ENCODE measurements at places on chromosomes 4 and X. TPM values are rescaled to one million over a fixed set of nuclear protein-coding genes. Genes with fewer than 3 reads are reported as not detected.

- DNase-seq, result no peak
- H3K4me1 ChIP-seq, result no peaks in the 10 kb centered on the region
- no peak overlapping the region for H3K27ac ChIP-seq
- H3K4me3 ChIP-seq, result no peak overlapping the region
- H3K36me3 ChIP-seq, result no peaks in the 10 kb centered on the region
Observed at GRCh38 chr4:122775039-122775438, 42.5 kb downstream of the BBS12 start.

The TMEM150C gene
- not detected for total RNA-seq

The RGN gene
- total RNA-seq, result not detected

The PNCK gene
- 1.0 TPM for total RNA-seq

DNA sequence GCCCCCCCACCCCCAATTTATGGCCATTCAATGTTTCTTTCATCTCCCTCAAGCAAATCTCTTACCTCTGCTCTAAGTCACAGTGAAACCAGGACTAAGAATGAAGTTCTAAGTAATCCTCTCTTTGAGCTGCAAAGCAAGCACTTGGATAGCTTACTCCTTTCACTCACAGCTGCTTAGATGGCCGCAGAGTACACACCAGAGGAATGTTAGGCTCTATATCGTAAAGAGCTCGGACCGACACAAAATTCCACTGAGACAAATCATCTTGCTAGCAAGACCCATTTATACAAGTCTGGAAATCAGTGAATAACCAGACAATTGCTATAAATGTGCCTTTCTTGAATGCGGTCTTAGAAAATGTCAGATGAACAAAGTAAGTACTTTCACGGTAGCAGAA is 135.0 kb downstream of the IDS start:
- H3K27me3 ChIP-seq, result peaks cover 13% of the 10 kb centered on the region
- no peaks in the 10 kb centered on the region for H3K4me1 ChIP-seq
- H3K4me3 ChIP-seq, result no peak overlapping the region
- DNase-seq, result no peak
- H3K36me3 ChIP-seq, result no peaks in the 10 kb centered on the region
- H3K27ac ChIP-seq, result no peak overlapping the region

DNA sequence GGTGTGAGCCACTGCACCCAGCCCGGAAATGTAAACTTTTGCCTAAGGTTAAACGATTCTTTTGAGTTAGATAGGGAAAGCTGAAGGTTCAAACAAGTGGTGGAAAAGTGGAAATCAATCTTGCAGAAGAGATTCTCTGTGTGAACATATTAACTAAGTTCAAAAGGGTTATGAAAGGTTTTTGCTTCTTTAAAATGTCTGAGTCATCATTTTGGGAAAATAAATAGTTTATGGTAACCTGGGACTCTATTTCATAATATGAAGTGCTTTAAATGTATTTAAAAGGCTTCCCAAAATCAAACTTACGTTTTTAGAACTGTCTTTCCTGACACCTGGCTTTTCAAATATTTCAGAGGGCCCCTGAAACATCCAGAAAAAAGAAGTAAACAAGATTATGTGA is 73.6 kb upstream of the MID1IP1 start:
- no peaks in the 10 kb centered on the region for H3K36me3 ChIP-seq
- no peak overlapping the region for H3K27ac ChIP-seq
- DNase-seq, result no peak
- no peaks in the 10 kb centered on the region for H3K4me1 ChIP-seq
- no peak overlapping the region for H3K4me3 ChIP-seq

The HSFX3 gene
- total RNA-seq, result not detected

The CXorf65 gene
- 10.4 TPM for total RNA-seq

- H3K4me1 ChIP-seq, result peaks cover 33% of the 10 kb centered on the region
- DNase-seq, result no peak
- H3K36me3 ChIP-seq, result peaks cover 46% of the 10 kb centered on the region
Observed at GRCh38 chrX:12977761-12978204, 2.9 kb downstream of the TMSB4X start.

The CENPVL3 gene
- total RNA-seq, result 0.72 TPM

The STATH gene
- not detected for total RNA-seq

The SPANXN3 gene
- not detected for total RNA-seq

- no peaks in the 10 kb centered on the region for H3K27me3 ChIP-seq
- no peak for DNase-seq
- H3K27ac ChIP-seq, result no peak overlapping the region
- no peaks in the 10 kb centered on the region for H3K4me1 ChIP-seq
- H3K36me3 ChIP-seq, result no peaks in the 10 kb centered on the region
Observed at GRCh38 chrX:142095651-142096245, 109.3 kb downstream of the MAGEC2 start.

- no peaks in the 10 kb centered on the region for H3K27me3 ChIP-seq
- H3K27ac ChIP-seq, result no peak overlapping the region
- H3K36me3 ChIP-seq, result no peaks in the 10 kb centered on the region
- H3K4me1 ChIP-seq, result no peaks in the 10 kb centered on the region
- DNase-seq, result no peak
Observed at GRCh38 chr4:114922592-114922933, 190.9 kb downstream of the NDST4 start.

The SAGE1 gene
- total RNA-seq, result not detected

The FGA gene
- not detected for total RNA-seq

DNA sequence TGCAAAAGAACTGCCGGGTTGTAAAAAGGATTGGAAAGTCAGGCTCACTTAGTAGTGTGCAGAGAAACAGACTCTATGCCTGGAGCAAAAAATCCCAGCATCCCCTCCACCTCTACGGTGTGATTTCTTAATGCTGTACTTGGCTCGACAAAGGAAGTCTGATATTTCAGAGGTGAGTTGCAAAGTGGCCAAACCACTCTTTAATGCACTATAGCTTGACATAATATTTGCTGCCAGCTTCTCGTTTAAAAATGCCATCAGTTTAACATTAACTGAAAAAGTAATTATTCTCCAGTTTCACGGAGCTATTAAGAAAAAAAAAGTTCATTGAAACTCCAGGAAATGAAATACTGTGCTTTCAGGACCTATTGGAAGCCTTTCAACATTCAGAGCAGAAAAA is 448.3 kb upstream of the ZFP42 start:
- no peak overlapping the region for H3K4me3 ChIP-seq
- H3K4me1 ChIP-seq, result no peaks in the 10 kb centered on the region
- no peak overlapping the region for H3K27ac ChIP-seq
- no peak for DNase-seq
- H3K36me3 ChIP-seq, result no peaks in the 10 kb centered on the region

DNA sequence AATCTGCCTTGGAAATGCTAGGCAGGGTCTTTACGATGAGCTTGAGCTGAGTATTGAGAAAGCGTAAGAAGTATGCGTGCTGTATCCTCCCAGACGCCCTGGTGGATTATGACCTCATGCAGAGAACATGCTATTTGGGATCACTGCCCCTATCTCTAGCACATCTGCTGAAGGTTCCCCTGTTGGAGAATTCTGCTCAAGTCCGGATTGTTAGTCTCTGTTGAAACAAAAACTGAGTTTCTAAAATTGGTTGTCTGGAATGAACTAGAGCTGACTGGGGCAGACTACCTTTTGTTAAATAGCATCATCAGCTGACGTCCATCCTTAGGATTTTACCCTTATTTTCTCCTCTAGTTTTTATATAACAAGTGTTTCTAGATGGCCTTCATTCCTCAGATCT is 7.5 kb downstream of the FHDC1 start:
- H3K36me3 ChIP-seq, result no peaks in the 10 kb centered on the region
- no peak for DNase-seq
- H3K27ac ChIP-seq, result no peak overlapping the region
- no peaks in the 10 kb centered on the region for H3K4me1 ChIP-seq

DNA sequence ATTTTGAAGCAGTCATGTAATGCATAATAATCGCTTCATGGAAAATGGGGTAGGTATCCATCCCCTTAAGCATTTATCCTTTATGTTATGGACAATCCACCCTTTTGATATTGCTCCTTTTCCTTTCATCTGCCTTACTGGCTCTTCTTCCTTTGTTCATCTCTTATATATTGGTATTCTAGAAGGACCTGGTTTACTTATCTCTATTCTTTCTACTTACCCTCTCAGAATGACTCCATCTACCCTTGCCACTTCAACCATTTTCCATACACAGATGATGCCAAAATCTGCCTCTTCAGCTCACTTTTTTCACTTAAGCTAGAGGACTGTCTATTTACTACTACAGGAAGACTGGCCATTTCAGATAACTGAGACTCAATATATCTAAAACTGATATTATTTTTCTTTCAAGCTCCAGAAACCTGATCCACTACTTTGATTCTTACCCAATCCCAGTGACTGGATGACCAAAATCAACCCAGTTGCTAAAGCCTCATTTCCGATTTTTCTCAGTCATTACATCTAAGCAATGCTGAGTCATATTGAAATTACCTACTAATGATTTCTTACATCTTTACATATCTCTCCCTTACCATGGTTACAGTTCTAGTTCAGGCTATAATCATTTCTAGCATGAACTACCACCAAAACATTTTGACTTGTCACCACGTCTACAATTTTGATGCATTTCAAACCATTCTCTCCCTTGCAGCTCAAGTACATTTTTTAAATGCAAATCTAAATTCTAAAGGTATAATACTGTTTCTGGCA is 93.7 kb downstream of the FAAH2 start:
- H3K36me3 ChIP-seq, result peaks cover 29% of the 10 kb centered on the region
- H3K4me1 ChIP-seq, result no peaks in the 10 kb centered on the region
- no peak for DNase-seq
- H3K27ac ChIP-seq, result no peak overlapping the region
- H3K27me3 ChIP-seq, result no peaks in the 10 kb centered on the region

The SLAIN2 gene
- 62.0 TPM for total RNA-seq

The KCND1 gene
- 1.3 TPM for total RNA-seq

DNA sequence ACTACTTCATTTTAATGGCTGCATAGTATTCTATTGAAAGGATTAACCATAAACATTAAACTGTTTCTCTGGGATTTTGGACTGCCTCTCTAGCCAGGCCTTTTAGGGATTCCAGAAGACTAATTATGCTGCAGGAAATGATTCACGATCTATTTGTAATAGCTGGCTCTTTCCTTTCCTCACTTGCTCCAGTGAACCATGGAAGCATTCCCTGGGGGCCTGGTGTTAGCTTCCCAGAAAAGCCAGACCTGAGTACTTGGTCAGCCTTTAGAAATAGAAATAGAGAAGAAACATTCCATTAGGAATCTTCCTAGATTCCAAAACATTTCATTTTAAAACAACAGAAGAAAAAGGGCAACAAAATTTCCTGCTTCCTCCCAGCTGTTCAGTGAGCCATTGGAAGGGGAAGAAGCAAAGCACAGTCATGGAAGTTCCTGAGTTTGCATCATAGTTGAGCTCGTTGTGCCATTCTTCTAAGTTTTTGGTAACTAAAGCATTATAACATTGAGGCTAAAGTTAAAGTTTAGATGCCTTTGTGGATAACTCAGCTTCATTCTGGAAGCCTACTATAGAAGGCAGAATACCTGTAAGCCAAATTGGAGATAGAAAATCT is 83.5 kb downstream of the NPNT start:
- H3K4me1 ChIP-seq, result no peaks in the 10 kb centered on the region
- no peak for DNase-seq
- no peaks in the 10 kb centered on the region for H3K27me3 ChIP-seq

The KCNIP4 gene
- total RNA-seq, result not detected

The STS gene
- 1.2 TPM for total RNA-seq

DNA sequence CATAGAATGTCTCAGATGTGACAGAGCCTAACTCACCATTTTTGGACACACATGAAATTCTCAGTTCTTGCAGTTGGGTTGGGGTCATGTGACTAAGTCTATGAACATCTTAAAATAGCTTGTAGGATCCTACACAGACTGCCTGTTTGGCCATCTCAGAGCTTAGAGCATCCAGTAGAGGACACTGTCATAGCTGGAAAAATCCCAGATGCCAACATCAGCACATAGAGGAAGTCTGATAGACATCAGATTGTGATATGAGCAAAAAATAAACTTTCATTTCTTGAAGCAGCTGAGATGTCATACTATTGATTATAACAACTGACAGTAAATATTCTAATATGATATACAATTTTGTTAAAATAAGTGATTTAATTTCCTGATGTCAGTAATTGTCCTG is 207.1 kb downstream of the TRAM1L1 start:
- no peaks in the 10 kb centered on the region for H3K36me3 ChIP-seq
- H3K27ac ChIP-seq, result no peak overlapping the region
- no peak for DNase-seq
- H3K4me1 ChIP-seq, result no peaks in the 10 kb centered on the region

The CLDN22 gene
- not detected for total RNA-seq

DNA sequence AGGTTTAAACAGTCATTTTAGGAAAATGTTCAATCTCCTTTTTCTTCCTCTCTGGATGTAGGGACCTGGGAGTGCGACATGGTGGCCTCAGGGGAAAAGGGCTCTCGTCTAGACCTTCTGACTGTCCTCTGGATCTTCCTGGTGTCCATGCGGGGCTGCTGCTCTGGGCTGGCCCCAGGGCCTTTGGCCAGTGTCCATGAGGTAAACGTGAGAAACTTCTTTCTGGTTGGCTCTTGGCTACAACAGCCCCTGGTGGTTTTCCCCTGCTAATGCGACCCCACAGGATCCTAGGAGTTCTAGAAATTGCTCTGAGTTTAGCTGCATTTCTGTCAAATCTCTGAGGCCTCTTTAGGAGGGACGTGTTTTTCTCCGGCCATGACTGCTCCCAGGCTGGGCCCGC is 85.7 kb downstream of the MFAP3L start:
- no peak overlapping the region for H3K27ac ChIP-seq
- DNase-seq, result no peak
- no peaks in the 10 kb centered on the region for H3K4me1 ChIP-seq
- H3K27me3 ChIP-seq, result peaks cover 3% of the 10 kb centered on the region

GRCh38 chrX:19545651-19546050 is 30.3 kb upstream of the MAP3K15 start:
- no peak for DNase-seq
- no peak overlapping the region for H3K27ac ChIP-seq

DNA sequence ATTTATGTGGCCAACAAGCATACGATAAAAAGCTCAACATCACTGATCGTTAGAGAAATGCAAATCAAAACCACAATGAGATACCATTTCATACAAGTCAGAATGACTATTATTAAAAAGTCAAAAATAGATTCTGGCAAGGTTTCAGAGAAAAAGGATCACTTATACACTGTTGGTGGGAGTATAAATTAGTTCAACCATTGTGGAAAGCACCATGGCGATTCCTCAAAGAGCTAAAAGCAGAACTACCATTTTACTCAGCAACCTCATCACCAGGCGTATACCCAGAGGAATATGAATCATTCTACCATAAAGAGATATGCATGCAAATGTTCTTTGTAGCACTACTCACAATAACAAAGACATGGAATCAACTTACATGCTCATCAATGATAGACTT is 478.7 kb upstream of the GALNTL6 start:
- no peaks in the 10 kb centered on the region for H3K4me1 ChIP-seq
- H3K27me3 ChIP-seq, result no peaks in the 10 kb centered on the region
- no peak overlapping the region for H3K4me3 ChIP-seq
- no peak for DNase-seq
- H3K27ac ChIP-seq, result no peak overlapping the region

GRCh38 chr4:70518716-70519115 is 347 bp downstream of the AMTN start:
- no peak overlapping the region for H3K27ac ChIP-seq
- H3K27me3 ChIP-seq, result peaks cover 5% of the 10 kb centered on the region
- no peaks in the 10 kb centered on the region for H3K4me1 ChIP-seq
- H3K36me3 ChIP-seq, result no peaks in the 10 kb centered on the region
- H3K4me3 ChIP-seq, result no peak overlapping the region
- DNase-seq, result no peak

The FRMPD3 gene
- total RNA-seq, result not detected
